ENCODE measurements at places on chromosomes 16 and 17.

DNA sequence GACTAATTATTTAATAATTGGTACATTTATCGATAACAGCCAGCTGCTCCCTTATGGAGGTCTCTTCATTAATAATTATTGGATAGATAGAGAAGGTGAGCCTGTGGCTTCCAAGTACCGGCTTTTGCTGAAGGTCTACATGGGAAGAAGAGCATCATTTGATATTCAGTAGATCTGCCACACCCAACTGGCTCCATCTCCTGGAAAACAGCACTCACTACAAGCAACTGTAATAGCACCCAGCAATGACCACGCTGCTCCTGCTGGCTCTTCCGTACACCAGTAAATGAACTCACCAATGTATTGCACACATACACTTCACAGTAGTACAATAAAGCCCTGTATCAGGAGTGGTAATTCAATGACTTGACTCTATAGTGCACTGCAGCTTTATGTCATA, 19.5 kb downstream of the MARVELD3 start:
- DNase-seq: no peak

DNA sequence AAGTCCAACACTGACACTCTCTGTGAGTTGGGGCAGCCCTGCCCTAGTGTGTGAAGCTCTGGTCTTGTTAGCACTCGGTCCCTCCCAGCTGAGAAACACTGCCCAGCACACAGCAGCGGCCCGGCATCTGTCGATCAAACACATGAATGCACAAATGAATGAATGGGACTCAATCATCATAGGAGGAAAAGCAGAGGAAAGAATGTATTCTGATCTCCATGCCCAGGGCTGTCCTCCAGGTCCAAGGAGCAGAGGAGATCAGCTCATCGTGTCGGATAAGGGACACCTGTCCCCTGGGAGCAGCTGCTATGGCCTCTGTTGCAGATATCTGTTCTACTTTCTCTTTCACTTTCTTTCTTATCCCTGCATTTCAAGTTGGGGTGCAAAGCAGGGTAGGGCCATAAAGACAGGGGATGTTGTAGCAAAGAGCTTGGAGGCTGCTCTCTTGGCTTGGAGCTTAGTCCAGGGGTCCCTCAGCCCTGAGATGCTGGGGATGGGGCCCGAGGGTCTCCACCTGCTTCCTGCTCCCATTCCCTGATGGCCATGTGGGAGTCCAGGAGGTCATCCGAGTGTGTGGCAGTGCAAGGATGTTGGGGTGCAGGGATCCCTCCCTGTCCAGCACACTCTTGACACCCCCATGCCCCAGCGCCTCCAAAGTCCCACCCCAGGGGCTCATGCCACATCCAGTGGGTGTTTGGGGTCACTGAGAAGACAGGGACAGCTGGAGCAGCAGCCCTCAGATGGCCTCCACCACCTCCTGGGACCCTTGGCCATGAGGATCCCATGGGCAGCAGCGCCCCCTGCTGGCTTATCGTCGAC, 88.2 kb downstream of the IRF8 start:
- DNase-seq: peak; percentile 17

DNA sequence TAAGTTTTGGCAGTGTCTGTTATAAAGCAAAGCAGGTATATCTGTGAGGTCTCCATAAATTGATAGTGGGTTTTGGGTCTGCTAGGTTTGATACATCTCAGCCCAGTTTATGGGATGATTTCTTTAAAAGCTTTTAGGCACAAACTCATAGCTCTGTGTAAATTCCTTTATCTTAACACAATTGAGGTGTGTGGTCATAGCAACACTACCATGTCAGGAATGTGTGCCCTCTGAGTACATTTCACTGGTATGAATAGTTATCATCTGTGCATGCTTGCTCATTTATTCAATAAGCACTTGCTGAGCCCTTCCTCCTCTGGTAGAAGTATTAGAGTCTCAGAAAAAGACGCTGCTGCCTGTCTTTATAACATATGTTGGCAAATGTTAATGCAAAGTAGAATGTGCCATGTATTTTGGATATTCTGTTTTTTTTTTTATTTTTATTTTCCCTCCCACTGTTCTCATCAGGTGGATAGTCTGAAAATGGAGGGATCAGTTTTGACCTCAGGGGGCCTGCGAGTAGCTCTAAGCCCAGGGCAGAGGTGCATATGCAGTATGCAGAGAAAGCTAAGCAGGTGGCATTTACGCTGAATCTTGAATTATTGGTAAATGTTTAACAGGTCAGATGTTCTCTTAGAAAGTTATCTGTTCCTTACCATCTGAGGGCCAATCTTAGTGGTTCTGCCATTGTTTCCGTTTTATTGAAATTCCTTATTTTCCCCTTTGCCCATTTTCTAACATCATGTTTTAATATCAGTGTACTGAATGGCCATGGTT, 90.7 kb downstream of the WNT3 start:
- no peak for DNase-seq

- DNase-seq: peak; percentile 83
These were observed 64.6 kb downstream of the CYTH1 start for GRCh38 chr17:78717431-78717980.

GRCh38 chr17:41917679-41918313, 955 bp downstream of the ACLY start:
- DNase-seq: peak; percentile 73

DNA sequence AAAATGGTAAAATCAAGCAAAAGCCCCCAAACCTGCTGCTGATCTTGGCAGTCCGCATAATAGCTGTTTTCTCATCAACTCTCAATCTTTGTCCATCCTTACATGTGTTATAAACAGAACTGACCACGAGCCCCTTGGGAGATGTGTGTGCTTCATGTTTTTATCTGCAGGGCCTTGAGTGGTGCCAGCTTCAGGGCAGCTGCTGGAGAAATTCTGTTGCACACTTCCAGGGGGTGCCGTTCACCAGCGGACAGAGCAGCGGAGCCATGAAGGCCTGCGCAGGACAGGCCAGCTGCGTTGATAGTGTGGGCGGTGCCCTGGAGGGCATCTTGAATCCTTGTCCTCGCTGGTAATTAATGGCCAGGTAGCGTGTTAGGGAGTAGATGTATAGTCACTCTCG, 20.1 kb downstream of the MPRIP start:
- DNase-seq: no peak

- no peak for DNase-seq
These were observed 317.6 kb downstream of the SEC14L1 start for GRCh38 chr17:77458202-77459017.

- peak; percentile 85 for DNase-seq
These were observed 840 bp downstream of the MYO1C start for GRCh38 chr17:1491443-1492248.

- peak; percentile 3 for DNase-seq
These were observed 580.2 kb downstream of the CDH11 start for GRCh38 chr16:64541621-64542020.

DNA sequence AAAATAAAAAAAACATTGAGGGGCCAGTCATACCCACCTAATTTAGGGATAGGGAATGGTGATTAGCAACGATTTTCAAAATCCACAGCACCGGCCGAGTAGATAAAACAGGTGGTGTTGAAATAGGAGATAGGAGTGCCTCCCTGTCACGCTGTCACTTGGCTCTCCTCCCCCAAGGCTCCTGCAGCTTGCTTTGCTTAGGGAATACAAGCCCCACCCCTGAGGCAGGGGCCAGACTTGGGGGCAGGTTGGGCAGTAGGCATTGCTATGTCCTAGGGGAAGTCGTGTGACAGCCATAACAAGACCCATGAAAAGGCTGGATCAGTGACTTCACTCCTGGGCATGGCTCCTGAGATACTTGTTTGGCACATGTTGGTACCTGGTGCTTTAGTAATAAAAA, 25.8 kb downstream of the POLR2A start:
- peak; percentile 51 for DNase-seq

DNA sequence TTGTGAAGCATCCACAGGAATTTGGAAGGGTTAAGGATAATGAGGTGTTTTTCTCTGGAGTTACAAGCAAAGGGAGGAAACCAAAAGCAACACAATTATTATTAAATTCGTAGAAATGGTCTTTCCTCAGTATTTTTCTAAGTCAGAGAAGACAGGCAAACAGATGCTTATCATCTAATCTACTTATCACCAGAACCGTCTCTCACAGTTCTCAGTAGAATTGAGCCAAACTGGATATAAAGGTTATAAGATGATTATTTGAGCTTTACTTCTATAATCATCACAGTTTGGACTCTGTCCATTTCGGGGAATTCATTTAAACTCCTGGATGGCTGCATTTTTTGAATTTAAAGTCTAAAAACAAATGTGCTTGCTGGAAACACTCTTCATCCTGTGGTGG, 245.0 kb downstream of the KCNJ2 start:
- DNase-seq: peak; percentile 47

DNA sequence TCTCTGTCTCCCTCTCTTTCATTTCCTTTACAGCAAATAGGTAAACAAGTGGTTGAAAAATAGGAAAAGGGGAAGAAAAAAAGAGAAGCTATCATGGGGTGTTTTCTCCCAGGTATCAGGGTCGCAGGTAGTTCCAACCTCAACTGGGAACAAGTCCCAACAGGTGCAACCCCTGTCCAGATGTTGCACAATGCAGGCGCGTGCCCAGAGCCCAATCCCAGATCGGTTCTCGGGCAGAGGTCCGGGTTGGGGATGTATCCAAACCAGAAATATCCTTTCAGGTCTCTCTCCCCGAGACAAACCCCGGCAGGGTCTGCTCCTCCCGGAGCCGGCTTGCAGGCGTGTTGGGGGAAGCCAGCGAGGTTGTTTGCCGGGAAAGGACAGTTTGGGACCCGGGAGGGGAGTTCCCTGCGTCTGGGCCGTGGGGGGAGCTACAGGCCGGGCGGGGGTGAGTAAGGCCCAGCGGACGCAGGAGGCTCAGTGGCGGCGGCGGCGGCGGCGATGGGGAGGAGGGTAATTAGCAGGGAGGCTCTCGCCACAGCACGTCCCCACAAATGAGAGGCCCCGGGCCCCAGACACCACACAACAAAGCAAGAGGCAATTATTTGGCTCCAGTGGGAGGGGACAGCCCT, 21.2 kb upstream of the SP6 start:
- no peak for DNase-seq

GRCh38 chr16:12618515-12618914, 185.2 kb downstream of the CPPED1 start:
- no peak for DNase-seq

GRCh38 chr17:3722716-3723115, 987 bp upstream of the HASPIN start:
- no peak for DNase-seq

GRCh38 chr17:61644800-61645774, 54.1 kb upstream of the NACA2 start:
- DNase-seq: no peak

GRCh38 chr16:83577078-83577745, 230.6 kb upstream of the HSBP1 start:
- DNase-seq: no peak

DNA sequence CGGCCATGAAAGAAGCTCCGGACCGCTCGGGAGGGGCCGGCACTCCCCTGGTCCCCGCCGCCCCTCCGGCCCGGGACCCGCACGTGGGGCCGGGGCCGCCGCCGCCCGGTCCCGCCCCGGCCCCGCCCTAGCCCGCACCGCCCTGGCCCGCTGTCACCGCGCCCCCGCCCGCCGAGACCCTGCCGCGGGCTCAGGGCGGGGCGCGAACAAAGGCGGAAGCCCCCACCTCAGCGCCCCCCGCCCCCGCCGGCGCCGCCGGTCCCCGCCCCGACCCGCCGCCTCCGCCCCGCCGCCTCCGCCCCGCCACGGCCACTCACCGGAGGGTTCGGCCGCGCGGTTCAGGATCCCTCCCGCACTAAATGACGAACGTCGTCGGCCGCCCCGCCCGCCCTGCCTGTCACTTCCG, at the start of gene ARHGDIA:
ARHGDIA (minus strand) TSS at position 357 of the 406 bp plus-strand sequence. CDS start 1,407 bp downstream, outside the sequence.
- DNase-seq: no peak

GRCh38 chr17:72456075-72456474, 335.3 kb downstream of the SOX9 start:
- no peak for DNase-seq

- no peak for DNase-seq
These were observed 9.2 kb downstream of the UBALD2 start for GRCh38 chr17:76274112-76274956.

GRCh38 chr16:82796047-82796446, 169.3 kb downstream of the CDH13 start:
- no peak for DNase-seq

GRCh38 chr17:535198-535597, 179.4 kb downstream of the VPS53 start:
- DNase-seq: peak; percentile 95

DNA sequence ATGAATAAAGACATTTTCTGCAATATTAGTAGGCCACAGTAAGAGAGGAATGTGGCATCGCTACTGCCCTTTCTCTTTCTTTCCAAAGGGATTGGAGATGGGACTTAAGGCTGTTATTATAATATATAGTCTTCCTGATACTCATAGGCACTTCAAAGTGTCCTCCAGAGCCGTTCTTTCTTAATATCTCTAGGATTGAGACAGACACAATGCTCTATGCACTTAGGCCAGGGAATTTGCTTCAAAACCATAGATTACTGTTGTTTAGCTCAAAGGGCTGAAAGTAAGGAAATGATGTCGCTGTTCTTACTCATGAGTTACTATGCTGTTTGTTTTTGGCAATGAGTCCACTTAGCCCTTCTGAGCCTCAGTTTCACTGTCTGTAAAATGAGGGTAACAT, 590.5 kb downstream of the CDH11 start:
- no peak for DNase-seq
